ENCODE measurements at places on chromosomes 3 and 15.

DNA sequence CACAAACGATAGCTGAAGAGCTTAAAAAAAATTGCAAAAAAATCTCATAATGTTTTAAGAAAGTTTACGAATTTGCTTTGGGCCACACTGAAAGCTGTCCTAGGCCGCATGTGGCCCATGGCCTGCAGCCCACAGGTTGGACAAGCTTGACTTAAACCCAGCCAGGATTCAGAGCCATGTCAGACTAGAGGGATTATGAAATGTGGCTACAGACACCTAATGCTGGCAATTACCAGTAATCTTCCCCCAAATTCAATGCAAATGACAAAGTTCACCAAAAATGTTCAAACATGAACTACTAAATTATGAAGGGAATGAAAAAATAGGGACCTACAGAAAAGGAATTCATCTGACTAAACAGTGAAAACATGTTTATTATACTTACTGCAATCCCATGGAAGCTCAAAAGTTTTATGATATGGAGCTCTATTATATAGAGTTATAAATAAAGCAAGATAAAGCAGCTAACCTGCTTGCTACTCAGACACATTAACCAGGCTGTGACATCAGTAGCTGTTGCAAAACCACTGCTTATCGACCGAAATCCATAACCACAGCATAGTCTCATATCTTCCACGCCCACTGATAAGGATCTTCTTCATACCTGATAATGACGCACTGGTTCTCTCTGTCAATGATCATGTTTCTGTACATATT is 49.2 kb downstream of the LDHAL6B start:
- DNase-seq = no peak

DNA sequence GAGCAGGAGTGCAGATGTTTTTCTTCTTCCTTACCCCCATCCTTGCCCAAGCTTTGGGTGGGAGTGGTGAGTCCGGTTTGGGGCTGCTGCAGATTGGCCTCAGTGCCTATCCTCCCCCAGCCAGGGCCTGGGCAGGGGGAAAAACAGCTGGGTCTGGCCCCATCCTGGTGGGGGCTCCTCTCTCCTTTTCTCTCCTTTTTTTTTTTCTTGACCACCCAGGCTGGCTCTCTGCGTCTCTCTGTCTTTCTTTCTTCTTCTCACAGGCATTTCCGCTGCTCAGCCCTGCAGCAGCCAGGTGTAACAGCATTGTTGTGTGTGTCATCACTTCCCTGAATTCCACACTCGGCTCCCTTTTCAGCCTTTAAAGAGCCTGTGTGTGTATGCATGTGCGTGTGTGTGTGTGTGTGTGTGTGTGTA is 2.0 kb downstream of the FOXL2NB start:
- DNase-seq = no peak

DNA sequence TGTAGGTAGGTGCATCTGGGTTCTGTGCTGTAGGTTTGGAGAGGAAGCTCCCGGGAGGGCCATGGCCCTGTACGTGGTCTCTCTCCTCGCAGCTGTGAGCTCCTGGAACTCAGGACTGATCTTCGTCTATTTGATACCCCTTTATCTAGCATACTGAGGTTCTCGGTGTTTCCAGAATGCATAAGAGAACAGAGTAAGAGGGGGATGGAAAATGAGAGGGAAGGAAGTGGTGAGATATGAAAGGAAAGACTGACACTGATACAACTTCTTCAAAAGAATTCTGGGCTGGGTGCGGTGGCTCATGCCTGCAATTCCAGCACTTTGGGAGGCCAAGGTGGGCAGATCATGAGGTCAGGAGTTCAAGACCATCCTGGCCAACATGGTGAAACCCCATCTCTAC is 90.7 kb downstream of the CHRD start:
- DNase-seq = no peak

DNA sequence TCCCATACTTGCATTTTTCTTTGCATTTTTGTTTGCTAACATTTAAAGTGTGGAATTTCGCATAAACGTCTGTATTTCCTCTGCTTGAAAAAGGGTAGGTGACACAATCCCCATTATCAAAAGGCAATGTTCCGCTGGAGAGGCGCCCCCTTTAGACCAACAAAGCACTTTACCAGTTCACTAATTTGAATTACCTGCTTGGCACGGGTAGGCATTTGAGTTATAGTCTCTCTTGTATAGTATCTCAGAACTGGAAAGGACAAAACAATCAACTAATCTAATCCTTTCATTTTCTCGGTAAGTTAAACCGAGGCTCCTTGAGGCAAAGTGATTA is 775 bp upstream of the CCDC39 start:
- DNase-seq = no peak

- DNase-seq = no peak
Measured at GRCh38 chr3:196419386-196419785, 12.8 kb downstream of the UBXN7 start.

DNA sequence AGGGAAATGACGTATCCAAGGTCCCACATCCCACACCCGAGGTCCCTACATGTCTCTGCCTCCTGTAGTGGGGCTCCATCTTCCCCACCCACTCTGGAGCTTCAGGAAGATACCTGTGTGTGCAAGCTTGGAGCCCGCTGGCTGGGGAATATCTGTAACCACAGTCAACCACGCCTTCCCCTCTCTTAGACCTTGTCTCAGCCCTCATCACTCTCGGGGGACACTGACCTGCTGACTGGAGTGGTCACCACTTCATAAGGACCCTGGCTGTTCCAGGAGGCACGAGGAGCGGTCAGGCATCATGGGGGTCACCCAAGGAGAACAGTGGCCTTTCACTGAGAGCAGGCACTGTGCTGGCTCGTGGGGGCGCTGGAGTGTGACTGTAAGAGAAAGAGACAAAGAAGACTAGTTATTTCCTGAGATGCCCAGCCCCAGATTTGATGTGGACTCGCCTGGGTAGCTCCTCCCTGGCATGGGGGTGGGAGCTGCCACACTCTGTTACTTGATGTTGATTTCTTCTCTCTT is 48.6 kb downstream of the CTXND1 start:
- DNase-seq = no peak

DNA sequence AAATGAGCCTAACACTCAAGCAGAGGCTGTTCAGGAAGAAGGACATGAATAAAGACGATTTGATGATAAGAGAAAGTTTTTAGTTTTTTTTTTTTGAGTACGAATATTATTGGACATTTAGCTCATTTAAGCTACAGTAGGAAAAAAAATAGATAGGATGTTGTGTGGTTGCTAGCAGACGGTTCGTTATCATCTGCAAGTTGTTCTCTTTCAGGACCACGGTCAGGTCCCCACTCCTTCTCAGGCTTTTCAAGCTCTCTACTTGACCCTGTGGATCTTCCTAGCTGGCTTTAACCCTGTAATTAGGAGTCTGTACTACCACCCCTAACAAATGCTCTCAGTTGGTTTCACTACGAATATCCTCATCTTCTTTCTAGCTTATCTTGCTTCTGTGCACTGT is 1.1 kb downstream of the KCNH8 start:
- no peak for DNase-seq

DNA sequence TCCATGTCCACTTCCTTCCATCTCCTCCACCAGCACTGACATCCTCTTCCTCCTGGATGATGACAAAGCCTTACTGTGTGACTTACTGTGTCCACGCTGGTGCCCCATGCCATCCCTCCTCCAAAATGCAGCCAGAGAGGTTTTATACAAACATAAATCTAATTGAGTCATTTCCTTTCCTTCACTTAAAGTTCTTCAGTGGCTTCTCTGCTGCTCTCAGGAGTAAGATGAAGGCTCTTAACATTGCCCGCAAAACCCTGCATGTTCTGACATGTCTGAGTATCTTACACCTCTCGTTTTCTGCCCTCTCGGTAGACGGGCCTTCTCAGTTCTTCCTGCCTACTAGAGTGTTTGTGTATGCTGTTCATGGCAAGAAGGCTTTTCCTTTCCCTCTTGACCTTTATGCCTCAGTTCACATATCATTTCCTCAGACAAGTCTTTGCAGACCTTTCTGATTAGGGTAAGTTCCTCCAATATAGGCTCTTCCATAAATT is 175.5 kb downstream of the CFAP20DC start:
- DNase-seq = no peak

DNA sequence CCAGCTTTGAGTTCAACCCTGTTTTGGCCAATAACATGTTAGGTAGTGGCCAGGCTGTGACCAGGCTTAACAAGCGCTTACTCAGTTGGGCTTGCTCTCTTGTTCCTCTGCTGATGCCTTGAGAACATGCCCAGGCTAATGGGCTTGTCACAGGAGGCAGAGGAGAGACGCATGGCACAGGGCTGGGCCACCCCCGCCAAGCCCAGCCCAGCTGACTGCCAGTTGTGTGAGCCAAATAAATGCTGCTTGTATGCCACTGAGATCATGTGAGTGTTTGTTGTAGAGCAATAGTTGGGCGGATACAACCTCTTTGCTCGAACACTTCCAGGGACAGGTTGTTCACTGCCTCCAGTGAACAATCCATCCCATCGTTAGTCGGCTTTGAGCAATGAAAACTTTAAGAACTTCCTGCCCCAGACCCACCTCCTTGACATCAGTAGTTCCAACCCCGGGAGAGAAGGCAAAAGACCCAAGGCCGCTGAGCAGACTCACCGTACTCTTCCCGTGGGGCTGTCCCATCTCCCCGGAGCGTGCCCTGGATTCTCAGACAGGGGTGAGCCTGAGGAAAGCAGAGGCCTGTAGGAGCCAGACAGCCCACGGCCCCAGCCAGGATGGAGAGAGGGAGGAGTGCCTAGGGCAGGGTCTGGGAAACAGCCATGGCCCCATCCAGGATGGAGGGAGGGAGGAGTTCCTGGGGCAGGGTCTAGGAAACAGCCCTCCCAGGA is 4.1 kb downstream of the PLA2G4F start:
- no peak for DNase-seq

DNA sequence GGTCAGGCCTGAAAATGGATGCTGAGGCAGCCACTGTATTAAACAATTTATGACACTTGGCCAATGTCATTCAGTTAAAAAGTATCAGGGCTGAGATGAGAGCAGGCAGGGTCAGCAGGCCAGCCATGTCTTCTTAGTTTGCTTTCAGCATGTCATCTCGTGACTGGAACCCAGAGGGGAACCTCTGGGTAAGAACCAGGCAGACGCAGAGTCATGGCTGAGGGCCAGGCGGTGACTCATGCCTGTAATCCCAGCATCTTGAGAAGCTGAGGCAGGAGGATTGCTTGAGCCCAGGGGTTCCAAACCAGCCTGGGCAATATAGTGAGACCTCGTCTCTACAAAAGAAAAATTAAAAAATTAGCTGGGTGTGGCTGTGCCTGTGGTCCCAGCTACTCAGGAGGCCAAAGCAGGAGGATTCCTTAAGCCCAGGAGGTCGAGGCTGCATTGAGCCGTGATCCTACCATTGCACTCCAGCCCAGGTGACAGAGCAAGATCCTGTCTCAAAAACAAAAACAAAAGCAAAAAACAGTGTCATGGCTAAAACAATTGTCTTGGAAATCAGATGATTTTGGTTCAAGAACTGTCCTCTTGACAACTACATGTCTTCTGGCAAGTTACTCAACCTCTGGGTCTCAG is 11.7 kb downstream of the BCL2L10 start:
- DNase-seq = no peak

- peak; percentile 81 for DNase-seq
Measured at GRCh38 chr3:57227204-57227929, at the start of gene APPL1. APPL1 (plus strand) TSS chr3:57227729; CDS start chr3:57227884, 155 bp downstream.

GRCh38 chr3:171101982-171102641 is 75.6 kb upstream of the SLC2A2 start:
- DNase-seq = no peak

DNA sequence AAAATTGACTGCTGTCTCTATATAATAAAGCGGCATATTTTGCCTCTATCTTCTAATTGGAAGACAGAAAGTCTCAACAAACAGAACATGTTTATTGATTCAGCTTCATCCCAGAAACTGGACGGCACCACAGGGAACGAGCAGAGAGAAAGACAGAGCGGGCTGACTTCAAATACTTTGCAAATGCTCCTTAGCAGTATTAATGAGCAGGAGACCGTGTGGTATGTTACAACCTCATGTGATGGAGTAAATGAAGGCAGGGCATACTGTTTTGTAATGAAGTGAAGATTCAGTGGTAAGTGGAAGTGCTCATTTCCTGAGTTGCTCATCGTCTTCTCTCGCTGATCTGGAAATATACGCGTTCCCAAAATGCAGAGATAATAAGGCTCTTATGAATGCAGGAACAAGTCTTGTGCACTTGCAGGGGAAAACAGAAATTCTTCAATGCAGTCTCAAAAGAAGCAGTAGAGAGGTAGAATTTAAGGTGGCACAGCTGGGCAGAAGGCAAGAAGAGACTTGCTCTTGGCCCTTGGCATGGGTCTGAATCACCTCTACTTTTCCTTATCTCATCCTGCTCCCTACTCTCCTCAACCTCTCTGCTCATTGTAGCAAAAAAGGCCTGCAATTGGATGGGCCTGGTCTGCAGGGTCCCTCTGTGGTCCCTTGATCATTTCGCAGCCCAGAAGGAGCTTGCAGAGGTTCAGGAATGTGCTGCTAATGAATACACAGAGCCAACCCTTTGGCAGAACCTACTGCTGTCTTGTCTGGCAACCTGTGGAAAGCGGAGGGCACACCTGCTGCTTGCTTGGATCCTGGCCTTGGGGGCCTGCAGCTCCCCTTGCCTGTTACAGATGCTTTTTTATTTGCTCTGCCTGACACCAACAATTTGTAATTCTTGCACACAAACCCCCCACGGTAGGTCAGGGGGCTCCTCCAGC is 604.9 kb upstream of the CFAP20DC start:
- no peak for DNase-seq

DNA sequence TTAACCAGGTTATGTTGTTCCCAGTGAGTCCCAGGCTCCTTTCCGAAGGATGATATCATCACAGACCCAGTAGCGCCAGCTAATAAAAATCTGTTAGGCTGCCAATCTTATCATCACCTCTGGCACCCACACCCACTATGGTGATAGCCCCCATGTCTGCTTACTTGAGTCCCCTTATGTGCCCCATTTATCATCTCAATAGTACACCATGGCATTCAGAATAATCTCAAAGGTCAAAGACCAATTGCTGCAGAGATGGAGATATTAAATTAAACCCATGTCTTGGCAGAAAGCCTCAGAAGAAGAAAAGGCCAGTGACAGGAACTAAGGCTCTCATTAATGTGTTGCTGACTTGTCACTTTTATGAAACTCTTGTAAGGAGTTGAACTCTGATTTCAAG is 32.8 kb downstream of the CPNE4 start:
- DNase-seq = no peak

- no peak for DNase-seq
Measured at GRCh38 chr3:16204751-16205150, 30.3 kb downstream of the GALNT15 start.

DNA sequence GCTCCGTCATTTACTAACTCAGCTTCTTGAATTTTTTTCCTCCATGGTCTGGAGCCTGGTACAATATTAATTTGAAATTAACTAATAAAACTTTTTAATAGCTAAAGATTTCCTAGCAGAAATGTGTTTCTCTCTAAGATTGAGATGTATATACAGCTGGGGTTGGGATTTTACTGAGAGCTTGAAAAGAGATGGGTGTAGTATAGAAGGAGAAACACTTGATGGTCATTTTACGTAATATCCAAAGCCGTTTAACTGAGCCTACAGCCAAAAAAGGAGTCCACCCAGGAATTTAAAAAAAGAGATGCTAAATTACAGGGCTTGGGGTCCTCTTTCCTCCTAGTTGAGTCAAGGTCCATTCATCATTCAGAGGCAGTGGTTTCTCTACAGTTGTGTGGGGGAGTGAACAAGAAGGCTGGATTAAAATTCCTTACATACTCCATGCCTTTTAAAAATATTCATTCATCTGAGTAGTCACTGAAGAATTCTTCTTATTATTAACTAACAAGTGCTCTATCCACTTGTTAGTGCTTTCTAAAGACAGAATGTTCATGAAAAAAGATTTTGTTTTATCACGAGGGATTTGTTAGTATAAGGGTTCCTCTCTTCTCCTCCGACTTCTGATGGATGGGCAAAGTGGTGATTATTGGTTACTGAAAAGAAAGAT is 255.3 kb upstream of the IL12A start:
- DNase-seq = no peak

- DNase-seq = no peak
Measured at GRCh38 chr3:89571298-89571697, 463.9 kb downstream of the EPHA3 start.

Measured in effector memory CD8-positive, alpha-beta T cell (primary cell).